ENCODE measurements at places on chromosomes 5 and 9.

DNA sequence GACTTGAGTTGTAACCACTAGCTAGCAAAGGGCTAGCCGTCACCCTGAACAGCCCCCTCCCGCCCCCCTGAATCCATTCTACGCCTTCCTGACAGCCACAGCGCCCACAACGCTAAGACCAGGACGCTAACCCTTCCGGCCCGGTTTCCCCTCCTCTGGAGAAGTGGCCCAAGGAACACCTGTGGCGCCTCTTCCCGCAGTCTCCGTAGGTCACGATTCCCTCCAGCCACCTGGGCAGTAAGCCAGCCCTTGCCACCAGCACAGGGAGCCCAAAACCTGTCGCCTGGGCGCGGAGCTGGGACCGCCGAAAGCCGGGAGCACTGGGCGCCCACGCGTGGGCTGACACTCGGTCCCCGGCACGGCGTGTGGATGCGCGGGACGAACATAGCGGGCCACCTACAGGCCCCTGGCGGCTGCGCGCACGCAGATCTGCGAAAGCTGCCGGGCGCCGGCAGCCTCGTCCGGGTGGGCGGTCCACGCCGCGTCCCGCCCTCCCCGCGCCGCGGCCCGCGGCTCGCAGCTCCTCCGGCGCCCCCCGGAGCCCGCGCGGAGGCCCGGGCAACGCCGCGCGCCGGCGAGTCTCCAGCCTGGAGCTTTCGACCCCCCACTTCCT lies 596 bp downstream of the IRF1 start:
- peak; percentile 43 for DNase-seq

DNA sequence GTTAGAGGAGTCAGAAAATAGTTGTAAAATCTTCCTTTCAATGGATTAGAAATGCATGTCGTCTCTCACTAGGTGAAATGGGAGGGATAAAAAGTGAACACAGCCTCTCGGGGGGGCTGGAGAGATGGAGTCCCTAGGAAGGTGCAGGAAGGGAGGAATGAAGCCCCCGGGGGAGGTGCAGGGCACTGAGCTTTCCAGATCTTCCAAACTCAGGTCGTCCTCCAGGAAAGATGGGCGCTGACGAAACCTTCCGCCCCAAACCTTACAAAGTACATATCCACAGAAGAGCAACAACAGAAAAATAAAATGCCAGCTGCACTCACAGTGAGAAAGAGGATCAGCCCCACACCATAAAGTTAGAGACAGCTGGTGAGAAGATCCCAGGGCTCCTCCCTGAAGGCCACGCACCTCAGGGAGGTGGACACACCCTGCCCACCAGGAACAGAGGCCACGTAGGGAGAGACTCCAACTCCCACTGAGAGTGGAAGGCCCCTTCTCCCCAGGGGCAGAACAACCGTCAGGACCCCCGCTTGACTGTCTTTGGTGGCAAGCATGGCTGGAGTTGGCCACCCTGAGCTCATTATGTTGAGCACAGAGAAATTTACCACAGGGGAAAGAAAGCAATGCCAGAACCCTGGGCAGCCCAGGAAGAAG lies 174.3 kb downstream of the AUH start:
- DNase-seq, result no peak

GRCh38 chr9:97599314-97599846 lies 33.8 kb downstream of the TSTD2 start:
- no peak for DNase-seq

- no peak for DNase-seq
Measured at GRCh38 chr5:33696411-33696810, 195.4 kb downstream of the ADAMTS12 start.

GRCh38 chr5:154472871-154473580 lies 5.0 kb downstream of the HAND1 start:
- DNase-seq, result no peak

GRCh38 chr9:109329638-109330258 lies 8.9 kb upstream of the EPB41L4B start:
- DNase-seq, result no peak

GRCh38 chr5:62707131-62707530 lies 128.5 kb downstream of the LRRC70 start:
- no peak for DNase-seq

DNA sequence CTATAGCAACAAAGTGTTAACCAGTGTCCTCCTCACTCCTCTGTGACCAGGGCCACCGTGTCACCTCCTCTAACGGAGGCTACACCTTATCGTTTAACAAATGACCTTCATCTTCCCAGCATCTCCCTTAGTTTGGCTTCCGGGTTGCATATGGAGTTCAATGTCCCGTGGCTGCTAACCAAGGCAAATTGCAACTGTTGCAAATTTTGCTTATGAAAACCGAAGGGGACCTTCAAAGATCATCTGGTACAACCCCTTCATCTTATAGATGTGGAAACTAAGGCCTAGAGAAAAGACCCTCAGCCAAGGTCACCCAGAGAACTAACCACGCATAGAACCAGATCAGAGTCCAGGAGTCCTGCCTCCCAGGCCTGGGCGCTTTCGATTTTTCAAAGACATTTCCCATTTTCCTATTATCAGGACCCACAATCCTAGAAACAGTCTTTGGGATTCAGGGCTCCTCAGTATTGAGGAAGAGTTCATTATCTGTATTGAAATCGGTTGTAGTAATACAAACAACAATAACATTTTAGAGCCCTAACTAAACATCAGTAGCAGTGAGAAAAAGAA lies 1.4 kb downstream of the PRELID2 start:
- DNase-seq, result no peak

GRCh38 chr5:181181650-181182565 lies 23.1 kb downstream of the TRIM7 start:
- DNase-seq, result peak; percentile 34

- DNase-seq, result no peak
Measured at GRCh38 chr5:10310066-10310779, 2.5 kb upstream of the CMBL start.

DNA sequence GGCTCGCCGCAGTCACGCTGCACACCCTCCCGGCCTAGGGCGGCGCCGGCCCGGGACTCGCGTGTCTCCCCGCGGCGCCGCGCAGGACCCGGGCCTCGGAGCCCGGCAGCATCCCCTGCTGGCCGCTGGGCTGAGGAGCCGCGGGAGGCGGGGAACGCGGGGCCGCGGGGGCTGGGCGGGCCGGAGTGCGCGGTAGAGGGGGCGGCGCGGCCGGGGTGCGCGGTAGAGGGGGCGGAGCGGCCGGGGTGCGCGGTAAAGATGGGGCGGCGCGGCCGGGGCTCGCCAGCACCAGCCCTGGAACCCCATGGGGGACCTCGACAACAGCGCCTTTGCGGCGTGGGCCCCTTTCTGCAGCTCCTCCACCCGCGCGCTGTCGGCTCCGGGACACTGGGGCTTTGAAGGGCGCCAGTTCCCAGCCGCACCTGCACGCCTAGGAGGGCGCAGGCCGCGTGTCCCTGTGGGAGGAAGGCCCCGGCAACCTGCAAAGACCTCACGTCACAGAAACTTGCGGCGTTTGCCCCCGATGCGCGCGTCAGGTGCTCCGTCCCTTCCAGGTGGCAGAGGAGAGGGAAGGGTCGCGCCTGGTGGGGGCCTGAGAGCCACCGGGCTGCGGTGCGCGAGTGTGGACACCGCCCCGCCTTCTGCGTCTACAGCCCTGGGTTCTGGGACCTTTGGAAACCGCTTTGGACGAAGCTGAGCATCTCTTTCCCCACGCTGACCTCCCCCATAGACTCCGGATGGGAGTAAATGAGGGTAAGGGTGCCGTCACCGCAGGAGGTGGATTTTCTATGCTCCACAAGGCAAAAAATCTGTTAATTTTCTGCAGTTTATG lies 49.6 kb downstream of the NSUN2 start:
- no peak for DNase-seq

- no peak for DNase-seq
Measured at GRCh38 chr5:53381-54174, 38.4 kb upstream of the PLEKHG4B start.

DNA sequence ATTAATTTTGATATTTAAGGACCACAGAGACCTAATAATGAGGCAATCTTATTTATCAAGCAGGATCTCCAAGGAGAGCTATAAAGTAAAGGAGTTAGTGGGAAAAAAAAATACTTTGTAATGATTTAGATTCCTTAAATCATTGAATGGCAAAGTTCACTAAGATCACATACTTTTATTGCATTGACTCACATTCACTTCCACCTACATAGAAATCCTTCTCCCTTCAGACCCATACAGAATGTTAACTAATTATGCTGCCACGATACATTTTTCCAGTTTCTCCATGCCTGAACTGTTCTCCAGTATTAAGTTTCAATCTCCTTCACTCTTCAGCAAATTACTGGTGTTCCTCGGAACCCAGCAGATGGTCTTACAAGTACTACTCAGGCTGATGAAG lies 388.7 kb downstream of the EFNA5 start:
- DNase-seq, result no peak

DNA sequence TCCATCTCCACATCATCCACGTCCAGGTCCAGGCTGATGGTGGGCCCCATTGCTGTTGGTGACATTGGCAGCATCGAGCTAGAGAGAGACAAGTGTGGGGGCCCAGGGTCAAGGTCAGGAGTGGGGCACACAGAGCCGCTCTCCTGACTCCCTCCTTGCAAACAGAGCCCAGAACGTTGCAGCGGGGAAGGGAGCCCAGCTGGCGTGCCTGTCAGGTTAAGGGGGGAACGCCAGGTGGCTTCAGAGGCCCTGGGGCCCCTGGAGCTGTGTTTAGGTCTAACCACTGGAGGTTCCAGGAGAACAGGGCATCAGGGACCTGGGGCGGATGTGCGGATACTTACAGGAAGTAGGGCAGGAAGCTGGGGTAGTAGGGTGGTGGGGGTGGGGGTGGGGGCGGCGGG lies 7.5 kb downstream of the RNF44 start:
- peak; percentile 34 for DNase-seq

DNA sequence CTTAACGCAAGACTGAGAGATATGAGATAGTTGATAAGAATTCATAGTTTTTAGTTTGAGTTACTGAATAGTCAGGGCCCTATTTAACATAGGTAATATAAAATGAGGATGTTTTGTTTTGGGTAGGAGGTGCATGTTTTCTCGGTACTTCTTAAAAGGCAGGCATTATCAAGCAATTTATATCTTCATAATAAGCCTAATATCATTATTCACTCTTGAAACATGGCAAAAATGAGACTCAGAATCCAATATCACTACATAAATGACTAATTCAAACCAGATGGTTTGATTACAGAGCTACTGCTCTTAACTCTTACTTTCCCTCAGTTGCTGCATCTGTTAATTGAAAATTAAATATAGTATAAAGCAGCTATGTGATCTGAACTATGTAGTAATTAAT lies 2038.7 kb downstream of the EFNA5 start:
- no peak for DNase-seq

DNA sequence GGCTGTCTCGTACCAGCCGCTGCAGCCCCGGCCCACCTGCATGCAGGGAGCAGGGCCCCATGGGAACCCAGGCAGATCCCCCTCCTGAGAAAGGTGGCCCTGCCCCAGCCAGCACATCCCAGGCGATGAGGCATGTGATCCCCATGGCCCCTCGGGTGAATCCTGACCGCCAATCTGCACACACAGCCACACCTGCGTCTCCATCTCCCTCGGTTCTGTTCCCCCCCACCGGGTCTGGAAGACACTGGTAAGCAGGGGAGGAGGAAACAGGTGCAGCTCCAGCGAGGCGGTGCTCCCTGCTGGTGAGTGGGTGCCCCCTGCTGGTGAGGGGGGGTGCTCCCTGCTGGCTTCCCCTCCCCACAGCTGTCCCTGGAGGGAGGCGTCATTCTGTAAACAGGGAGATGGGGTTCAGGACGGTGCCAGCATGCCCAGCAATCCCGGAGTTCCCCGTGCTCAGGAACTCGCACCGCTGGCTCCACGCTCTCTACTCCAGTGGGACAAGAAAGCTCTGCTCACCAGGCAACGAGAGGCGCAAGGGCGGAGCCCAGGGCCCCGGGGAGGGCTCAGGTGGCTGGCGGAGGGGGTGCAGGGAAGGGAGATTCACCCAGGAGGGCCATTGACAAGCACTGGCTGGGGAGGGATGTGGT lies 28.4 kb upstream of the SLC12A7 start:
- peak; percentile 82 for DNase-seq
